Stimulated activated CD8-positive, alpha-beta memory T cell treated with anti-CD3 and anti-CD28 coated beads, Interleukin-7, amount 100 ng/mL, for 4 hours (primary cell): ENCODE measurements at places on chromosomes 7 and 10.
A peak's percentile ranks its signal among the peaks of the same experiment; 100 is the strongest.

GRCh38 chr7:953547-954327, 743 bp downstream of the ADAP1 start:
- DNase-seq = peak; percentile 36

GRCh38 chr7:94178230-94178629, 174.1 kb upstream of the BET1 start:
- no peak for DNase-seq

DNA sequence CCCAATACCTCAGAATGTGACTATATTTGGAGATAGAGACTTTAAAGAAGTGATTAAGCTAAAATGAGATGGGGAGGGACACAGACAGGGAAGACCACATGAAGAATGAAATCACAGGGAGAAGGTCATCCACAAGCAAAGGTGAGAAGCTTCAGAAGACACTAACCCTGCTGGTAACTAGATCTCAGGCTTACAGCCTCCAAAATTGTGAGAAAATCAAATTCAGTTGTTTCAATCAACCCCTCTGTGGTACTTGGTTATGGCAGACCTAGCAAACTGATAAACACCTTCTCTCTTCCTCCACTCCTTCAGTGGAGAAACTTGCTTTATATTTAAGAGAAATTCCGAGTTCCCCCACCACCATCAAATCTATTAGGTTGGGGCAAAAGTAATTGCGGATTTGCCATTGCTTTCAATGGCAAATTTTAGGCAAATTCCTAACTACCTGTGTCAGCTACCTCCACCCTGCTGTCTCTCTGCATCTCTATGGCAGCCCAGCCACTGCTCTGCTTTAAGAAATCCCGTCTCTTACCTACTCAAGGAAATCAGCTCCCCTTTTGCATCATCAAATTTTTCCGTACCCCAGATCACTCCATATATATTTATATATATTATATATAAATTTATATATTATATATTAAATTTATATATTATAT, 38.2 kb downstream of the SEMA3E start:
- DNase-seq = no peak

GRCh38 chr10:69955211-69955805, 97.3 kb upstream of the MACROH2A2 start:
- no peak for DNase-seq

- DNase-seq = no peak
These were observed 13.7 kb downstream of the INPP5A start for GRCh38 chr10:132551093-132551807.

DNA sequence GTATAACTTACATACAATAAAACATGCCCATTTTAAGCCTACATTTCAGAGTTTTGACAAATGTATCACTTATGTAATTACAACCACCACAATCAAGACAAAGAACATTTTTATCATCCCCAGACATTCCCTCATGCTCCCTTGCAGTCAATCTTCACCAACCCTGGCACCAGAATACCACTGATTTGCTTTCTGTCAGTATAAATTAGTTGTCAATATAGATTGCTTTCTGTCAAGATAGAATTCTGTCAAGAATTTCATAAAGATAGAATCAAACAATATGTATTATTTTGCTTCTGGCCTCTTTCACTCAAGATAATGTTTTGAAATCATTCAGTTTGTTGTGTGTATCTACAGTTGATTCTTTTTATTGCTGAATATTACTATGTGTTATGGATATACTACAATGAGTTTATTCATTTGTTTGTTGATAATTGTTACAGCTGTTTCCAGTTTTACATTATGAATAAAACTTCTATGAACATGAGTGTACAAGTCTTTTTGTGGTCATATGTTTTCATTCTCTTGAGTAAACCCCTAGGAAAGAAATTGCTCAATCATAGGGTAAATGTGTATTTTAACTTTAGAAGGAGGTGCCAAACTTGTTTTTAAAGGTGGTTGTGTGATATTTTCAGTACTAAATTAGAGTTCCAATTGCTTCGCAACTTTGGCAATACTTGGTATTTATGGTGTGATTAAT, 56.9 kb downstream of the IFIT5 start:
- DNase-seq = no peak

GRCh38 chr10:74391786-74392185, 240.8 kb downstream of the ADK start:
- no peak for DNase-seq

DNA sequence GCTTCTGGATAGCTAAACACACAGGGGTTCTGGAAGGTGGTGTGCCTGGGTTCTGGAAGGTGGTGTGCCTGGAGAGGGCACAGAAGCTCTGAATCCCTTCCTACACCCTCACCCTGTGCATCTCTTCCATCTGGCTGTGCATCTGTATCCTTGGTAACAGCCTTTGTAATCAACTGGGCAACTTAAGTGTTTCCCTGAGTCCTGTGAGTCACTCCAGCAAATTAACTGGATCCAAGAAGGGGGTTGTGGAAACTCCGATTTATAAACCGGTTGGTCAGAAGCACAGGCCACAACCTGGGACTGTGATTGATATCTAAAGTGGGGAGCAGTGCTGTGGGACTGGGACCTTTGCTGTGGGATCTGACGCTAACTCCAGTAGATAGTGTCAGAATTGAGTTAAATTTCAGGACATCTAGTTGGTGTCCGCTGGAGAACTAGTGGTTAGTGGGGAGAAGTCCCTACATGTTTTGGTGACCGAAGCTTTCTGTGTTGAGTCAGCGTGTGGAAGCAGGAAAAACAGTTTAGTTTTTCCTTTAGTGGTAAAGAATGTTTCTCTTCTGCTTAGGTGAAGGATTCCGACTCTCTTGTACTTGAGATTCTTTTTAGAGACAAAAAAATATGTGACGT, 228.1 kb downstream of the BMPER start:
- DNase-seq = no peak

DNA sequence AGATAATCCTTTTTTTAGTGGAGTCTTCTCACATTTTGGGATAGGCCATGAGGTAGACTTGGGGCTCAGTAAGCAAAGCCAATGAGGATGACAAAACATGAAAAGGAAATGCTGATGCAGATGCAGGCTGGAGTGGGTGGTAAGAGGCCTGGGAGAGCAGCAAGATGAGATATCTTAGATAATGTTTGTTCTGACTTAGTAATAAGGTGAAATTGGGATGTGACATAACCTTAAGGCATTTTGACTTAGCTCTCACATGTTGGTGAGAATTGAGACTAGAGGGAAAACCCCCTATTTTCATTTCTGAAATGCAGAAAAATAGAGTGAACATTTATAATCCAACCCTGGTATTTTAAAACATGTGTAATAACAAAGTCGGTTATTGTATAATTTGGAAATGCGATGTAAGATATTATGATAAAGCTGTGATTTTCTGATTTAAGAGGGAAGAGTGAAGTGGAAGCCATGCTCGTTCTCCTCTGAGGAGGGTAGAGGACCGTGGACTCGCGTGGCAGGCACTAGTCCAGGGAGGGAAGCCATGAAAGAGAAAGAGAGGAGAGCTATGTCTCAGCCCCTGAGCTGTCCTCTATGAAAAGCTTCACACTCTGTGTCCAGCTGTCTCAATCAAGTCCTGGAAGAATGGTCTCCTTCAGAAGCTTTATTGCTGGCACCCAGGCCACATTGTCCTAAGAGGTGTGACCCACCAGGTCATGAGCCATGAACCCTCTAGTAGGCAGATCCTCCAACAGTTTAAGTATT, 57.3 kb downstream of the ST7 start:
- DNase-seq = no peak

GRCh38 chr10:1047937-1048336, 982 bp downstream of the IDI1 start:
- no peak for DNase-seq

DNA sequence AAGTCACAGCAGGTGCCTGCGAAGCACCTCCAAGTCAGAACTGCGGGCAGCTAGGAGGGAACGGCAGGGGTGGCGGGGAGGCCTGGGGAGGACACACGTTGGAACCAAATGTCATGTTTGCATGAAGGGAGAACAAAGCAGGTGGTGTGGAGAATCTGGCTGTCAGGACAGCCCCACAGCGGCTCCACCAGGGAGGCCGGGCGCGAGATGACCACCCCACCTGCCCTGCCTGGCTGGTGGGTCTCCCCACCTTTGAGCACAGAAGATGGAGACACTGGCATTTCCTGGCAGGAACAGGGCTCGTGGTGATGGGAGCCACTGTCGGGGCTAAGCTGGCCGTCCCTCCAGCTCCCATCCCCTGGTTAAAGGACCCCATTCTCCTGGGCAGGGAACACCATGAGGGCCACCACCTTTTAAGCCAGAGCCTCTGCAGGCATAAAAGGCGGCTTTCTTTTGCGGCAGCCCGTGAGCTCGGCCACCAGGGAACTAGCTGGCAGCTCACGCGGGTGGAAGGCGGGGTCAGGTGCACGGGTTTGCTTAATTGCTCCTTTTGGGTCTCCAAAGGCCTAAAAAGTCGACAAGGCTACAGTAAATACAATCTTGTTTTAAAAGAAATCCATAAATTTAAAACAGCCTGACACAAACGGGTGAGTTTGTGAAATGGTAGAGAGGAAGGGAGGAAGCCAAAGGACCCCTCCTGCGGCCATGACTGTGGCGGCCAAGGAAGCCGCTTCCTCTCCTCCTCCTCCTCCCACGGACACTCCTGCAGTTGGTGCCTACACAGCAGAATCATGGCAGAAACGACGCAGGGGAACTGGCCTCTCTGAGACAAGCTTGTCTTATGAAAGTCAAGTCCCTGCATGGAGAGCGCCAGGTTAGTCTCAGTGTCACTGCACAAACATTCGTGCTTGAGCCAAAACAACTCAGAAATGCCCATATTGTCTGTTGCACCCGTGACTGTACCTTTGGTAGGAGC, 213.8 kb downstream of the DNAJB6 start:
- no peak for DNase-seq

- DNase-seq = no peak
These were observed 16.9 kb upstream of the MYL10 start for GRCh38 chr7:101645951-101646350.

DNA sequence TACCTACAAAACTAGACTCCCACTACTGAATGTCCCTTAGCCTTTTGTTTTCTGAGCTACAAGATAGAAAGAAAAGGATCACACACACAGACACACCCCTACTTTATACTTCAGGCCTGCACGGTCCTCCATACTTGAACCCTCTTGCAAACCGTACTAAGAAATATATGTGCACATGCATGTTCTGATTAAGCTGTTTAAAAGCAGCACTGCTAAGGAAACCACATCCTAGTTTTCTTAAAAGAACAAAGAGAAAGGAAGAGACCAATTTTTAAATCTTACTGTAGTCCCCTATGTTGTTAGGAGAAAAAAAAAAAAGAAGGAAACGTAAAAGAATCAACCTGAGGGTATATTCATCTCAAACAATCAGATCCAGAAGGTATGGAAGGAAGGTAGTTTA, 501.2 kb downstream of the PARD3 start:
- DNase-seq = no peak

DNA sequence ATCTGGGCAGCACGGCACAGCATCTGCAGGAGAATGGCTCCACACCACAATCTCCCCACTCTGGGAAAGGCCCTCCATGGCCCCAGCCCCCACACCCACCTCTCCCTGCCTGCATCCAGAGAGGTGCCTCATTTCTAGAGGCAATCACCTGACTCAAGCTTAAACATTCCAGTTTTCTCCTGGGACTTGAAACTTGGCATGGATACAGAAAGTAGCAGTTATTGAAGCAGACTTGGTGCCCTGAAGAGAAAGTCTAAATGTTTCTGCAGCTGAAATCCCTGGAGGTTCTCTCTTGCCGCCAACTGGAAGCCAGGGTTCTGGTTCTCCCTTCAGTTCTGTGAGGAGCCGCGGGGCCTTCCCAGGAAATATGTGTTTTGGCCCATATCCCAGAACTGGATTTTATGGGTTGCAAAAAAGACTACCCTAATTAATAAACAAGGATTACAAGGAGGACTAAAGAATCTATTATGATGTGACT, 122.8 kb downstream of the SKIDA1 start:
- DNase-seq = no peak

DNA sequence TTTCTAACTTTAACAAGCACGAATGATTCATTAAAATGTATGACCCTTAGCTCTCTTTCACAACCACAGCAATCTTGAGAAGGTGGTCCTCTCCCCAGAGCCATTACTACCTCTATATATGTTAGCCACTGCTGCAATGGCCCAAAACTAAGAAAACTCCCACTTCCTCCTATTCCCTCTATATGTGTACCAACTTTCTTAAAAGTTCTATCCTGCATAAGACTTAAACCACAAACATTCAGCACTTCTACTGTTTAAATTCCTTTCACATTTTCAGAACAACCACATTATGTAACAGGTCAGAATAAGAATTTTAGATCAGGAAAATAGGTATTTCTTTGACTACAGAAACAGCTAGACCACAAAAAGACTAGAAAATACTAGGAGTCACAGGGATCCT, 36.2 kb downstream of the WASL start:
- no peak for DNase-seq

GRCh38 chr7:42960762-42961161, 28.6 kb downstream of the MRPL32 start:
- DNase-seq = no peak

DNA sequence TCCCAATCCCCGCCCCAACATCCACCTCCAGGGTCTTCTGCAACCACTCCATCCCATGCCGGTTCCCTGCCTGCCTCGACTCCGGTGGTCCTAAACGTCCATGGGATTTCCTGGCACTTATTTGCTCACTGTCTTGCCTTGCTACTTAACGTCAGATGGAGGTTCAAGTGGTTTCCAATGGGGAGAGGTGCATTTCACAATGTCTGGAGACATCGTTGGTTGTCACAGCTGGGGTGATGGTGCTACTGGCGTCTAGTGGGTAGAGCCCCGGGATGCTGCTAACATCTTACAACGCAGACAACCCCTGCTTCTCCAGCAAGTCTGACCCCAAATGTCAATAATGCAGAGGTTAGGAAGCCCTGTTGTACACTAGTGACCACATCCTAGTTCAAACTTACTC, 82.9 kb upstream of the ANLN start:
- no peak for DNase-seq

DNA sequence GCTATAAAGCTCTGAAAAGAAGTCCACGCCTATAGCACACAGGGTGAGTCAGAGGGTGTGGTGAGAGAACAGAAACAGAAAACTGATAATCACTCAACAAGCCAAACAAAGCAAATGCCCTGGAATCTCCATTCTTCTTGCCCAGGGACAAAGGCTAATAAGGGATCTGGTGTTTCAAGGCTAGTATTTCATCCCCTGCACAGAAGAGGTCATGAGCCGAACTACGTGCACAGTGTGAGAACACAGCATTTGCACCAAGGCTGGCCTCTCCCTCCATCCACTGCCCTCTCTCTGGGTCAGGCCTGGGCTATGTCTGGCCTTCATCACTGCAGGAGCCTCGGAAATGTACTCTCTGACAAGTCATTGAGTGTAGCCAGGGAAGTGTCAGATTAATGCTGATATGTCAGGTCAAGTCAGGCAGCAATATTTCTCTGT, 42.7 kb downstream of the PRR15 start:
- DNase-seq = no peak

GRCh38 chr10:119120413-119120867, 16.5 kb downstream of the DENND10 start:
- DNase-seq = no peak

DNA sequence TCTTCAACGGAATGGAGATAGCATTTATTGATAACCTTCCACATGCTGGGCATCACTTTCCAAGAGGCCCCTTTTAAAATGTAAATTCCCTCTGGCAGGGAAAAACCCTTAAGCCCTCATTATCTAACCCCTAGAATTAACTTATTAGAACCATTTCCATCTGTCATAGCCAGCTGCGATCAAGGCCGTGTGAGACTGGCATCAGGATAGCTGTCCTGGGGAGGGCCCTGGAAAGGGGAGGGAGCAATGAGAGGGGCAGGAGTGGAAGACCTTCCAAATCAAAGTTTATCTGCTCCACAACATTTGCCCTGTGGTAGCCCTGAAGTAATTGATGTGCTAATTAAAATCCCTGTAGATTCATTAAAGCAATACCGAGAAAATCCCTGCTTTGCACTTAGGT, 45.0 kb upstream of the JAZF1 start:
- DNase-seq = no peak

GRCh38 chr10:43202224-43202656, 64.0 kb downstream of the CSGALNACT2 start:
- DNase-seq = peak; percentile 27
